ENCODE measurements at places on chromosomes 5 and 9.

DNA sequence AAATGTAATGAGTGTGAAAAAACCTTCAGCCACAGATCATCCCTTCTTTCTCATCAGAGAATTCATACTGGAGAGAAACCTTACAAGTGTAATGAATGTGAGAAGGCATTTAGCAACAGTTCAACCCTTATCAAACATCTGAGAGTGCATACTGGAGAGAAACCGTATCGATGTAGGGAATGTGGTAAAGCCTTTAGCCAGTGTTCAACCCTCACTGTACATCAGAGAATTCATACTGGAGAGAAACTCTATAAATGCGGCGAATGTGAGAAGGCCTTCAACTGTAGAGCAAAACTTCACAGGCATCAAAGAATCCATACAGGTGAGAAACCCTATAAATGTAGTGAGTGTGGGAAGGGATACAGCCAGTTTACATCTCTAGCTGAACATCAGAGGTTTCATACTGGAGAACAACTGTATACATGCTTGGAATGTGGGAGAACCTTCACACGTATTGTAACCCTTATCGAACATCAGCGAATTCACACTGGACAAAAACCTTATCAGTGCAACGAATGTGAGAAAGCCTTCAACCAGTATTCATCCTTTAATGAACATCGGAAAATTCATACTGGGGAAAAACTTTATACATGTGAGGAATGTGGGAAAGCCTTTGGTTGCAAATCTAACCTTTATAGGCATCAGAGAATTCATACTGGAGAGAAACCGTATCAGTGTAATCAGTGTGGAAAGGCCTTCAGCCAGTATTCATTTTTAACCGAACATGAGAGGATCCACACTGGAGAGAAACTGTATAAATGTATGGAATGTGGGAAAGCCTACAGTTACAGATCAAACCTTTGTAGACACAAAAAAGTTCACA is 19.2 kb downstream of the ZNF354C start:
- no peak for DNase-seq

GRCh38 chr9:124388275-124389048 is 26.8 kb downstream of the PSMB7 start:
- no peak for DNase-seq

- DNase-seq: no peak
These were observed 40.8 kb downstream of the BICD2 start for GRCh38 chr9:92723801-92724323.

GRCh38 chr9:136825295-136826187 is 16.7 kb upstream of the AJM1 start:
- DNase-seq: no peak

Data from endothelial cell (in vitro differentiated cells).